ENCODE measurements at places on chromosomes 3 and 15.

DNA sequence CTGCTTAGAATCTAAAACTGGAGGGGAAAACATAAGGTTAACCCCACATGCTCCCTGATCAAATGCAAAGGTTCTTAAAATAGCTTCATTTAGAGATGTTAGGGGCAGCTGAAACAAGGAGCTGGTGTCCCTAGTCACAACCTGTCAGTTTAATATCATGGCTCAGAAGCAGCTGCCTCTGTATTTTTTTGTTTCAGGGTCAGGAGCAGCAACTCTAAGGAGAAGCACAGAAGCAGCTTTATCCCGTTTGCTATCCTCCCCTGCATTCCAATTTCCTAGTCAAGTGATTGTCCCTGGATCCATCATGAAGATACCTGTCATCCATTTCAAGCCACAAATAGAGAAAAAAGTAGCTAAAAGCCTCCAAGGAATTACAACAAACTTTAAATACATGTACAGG, 4.1 kb downstream of the FILIP1L start:
- no peak for DNase-seq

GRCh38 chr3:30107531-30107930, 498.9 kb upstream of the TGFBR2 start:
- DNase-seq = no peak

DNA sequence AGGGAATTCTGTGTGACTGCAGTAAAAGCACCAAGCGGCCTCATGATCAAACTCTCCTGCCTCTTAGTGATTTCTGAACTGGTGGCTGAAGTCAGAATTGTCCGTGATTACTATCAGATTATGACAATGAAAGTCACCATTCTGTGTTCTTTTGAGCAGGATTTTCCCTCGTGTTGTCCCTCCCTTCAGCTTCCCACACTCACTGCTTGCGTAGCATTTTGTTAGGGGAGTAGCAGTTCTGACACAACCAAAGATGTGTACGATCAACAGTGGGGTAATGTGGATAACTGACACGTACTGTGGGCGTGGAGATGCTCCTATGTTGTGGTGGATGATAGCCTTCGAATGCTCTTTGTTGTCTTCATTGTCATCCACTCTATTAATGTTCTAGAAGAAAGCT, 67.8 kb upstream of the ICE2 start:
- DNase-seq = peak; percentile 66

- no peak for DNase-seq
Measured at GRCh38 chr15:25456196-25456595, 17.4 kb upstream of the UBE3A start.

- DNase-seq = no peak
Measured at GRCh38 chr3:34300621-34301020, 502.2 kb downstream of the PDCD6IP start.

GRCh38 chr3:126445506-126445905, 30.2 kb downstream of the ZXDC start:
- DNase-seq = no peak

- no peak for DNase-seq
Measured at GRCh38 chr3:32992310-32992686, 40.9 kb downstream of the CCR4 start.

DNA sequence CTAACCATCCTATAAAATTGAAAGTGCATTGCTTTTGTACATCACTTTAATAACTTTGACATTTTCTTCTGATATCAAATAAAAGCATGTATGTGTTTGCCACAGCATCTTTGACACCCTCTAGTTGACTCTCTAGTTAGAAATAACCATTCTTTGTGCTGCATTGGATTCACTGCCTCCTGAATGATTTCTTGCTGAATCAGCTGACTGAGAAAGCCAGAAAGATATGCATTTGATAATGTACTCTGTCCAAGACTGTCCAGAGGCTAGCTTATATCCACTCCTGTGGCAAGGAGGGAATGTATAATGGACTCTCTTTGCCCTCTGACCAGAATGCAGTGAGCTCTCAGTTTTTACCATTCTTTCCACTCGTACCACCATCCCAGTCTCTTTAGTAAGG, 6.2 kb downstream of the RAB11A start:
- DNase-seq = no peak

DNA sequence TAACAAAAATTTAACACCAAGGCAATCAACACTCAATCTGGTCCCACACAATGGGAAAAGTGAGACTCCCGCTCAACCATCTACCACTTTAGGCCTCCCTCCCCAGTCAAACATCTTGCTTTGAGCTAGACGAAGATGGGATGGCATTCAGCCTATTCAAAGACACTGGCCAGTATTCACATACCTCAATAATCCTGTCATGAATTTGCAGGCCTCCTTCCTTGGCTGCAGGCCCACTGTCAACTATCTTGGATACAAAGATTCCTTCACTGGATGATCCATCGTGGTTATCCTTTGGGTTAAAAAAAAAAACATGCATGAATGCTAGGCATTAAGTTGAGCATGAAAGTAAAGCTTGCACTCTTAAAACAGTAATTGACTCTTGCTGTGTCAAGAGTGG, 22.6 kb downstream of the PDZRN3 start:
- DNase-seq = no peak

GRCh38 chr15:38460543-38460942, 6.6 kb downstream of the FAM98B start:
- no peak for DNase-seq

DNA sequence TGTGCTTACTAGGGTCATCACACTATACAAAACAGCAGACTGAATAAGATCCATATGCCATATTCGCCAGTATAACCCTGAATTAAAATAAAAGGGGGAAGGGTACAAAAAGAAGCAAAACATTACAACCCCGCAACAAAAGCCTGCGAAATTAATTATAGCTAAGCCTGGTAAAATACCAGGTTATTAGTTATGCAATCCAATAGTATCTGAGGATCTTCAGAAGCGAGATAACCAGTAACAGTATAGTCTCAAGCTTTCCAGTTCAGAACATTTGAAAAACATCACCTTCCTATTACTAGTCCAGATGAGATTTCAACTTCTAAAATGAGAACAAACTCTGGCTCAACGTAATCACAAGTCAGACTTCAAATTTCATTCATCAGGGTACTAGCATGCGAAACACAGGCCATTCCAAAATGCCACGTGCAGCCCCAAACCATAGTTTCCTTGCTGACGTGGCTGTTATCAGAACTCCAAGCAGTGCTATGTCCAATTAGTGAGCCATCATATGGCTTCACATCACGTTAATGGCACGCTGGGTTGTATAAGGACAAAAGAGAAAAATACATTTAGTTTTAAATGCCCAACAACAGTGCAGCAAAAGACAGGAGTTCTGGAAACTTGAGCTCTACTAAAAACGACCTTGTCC, 1.1 kb downstream of the SSR3 start:
- DNase-seq = no peak

- DNase-seq = no peak
Measured at GRCh38 chr15:31300981-31301672, 25.5 kb upstream of the KLF13 start.

- DNase-seq = no peak
Measured at GRCh38 chr15:52246686-52247431, 48.7 kb downstream of the MYO5C start.

GRCh38 chr3:143502081-143502480, 346.2 kb downstream of the SLC9A9 start:
- DNase-seq = no peak
